Glutamatergic neuron (in vitro differentiated cells): ENCODE measurements at places on chromosomes 3 and 15. TPM values are rescaled to one million over a fixed set of nuclear protein-coding genes. Genes with fewer than 3 reads are reported as not detected.

Gene GATA2
- 3.6 TPM for total RNA-seq

GRCh38 chr3:40580494-40581091, 55.8 kb downstream of the ZNF621 start:
- DNase-seq, result peak; percentile 81

DNA sequence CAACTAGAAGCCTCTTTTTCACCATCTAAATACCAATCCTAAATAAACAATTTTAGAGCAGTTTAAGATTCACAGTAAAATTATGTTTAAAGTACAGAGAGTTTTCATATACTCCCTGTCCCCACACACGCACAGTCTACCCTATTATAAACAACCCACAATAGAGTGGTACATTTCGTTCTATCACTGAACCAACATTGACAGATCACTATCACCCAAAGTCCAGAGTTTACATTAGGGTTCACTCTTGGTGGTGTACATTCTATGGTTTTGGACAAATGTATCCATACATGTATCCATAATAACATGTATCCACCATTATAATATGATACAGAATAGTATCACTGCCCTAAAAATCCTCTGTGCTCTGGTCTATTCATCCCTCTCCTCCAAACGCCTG, 89.0 kb downstream of the MLH1 start:
- no peak for DNase-seq

Gene IL12A
- not detected for total RNA-seq

- DNase-seq, result no peak
These were observed 134.2 kb downstream of the OTOL1 start for GRCh38 chr3:161630794-161631193.

DNA sequence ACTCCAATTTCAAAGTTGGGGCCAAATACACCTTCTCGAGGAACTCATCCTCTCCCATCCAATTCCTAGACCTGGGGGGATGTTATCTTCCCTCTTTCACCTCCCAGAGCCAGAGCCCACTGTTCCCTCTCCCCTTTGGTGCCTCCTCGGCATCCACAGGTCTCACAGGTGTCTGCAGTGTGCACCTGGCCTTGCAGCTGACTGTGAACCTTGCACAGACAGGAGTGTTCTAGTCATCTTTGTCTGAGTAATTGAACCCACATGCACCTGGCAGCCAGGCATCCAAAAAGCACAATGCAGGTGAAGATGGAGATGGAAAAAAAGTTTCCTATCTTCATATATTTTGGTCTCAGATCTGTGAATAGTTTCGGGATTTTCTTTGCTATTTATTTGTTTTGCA, 30.8 kb downstream of the PCOLCE2 start:
- DNase-seq, result no peak

Gene KAT2B
- total RNA-seq, result 13.6 TPM

DNA sequence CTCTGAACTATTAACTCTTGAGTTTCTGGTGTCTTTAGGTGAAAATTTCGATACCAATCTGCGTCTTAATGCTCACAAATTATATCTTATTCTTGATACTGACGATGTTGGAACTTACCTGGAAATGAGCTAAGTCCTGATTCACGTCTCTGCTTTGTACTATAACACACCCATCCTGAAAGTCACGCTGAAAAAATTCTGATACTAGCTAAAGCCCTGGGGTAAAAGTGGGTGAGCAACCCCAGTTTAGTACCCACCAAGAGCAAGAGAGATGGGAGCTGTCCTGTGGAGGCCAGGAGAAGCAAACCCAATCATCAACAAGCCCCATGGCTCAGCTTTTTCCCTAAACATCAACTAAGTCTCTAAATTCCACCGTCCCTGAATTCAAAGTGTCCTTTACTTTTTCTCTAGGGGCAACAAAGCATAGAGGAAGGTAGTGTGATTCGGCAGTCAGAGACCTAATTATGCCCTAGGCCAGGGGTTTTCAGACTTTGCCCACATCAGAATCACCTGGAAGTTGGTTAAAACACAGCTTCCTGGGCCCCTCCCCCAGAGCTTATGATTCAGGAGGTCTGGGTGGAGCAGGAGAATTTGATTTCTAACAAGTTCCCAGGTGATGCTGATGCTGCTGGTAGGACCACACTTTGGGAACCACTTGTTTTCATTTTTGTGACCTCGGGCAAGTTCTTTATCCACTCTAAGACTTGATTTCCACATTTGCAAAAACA, 90.2 kb downstream of the OSBPL10 start:
- DNase-seq, result no peak

DNA sequence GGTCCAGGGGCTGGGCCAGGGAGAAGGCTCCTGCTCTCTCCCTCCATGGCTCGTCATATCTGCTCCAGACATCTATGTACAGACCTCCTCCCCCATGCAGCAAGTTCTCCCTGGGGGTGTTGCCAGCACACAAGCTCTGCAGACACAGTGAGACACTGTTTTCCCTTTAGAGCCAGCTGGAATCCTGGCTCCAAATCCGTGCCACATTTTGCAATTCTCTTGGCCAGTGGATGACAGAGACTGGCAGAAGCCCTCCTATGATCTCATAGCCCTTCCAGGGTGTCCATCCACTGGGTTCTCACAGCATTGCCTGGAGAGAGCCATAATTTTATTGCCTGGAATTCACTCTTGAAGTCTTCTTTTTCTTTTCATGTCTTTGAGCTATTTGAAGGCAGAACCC, 203.9 kb downstream of the TLE3 start:
- peak; percentile 84 for DNase-seq

- DNase-seq, result no peak
These were observed 38.9 kb downstream of the TMEM266 start for GRCh38 chr15:76098685-76099084.

GRCh38 chr3:129211772-129212171, 28.1 kb upstream of the CNBP start:
- DNase-seq, result no peak

Gene GPR176
- total RNA-seq, result 15.9 TPM
